ENCODE measurements at places on chromosomes 12 and 14.

DNA sequence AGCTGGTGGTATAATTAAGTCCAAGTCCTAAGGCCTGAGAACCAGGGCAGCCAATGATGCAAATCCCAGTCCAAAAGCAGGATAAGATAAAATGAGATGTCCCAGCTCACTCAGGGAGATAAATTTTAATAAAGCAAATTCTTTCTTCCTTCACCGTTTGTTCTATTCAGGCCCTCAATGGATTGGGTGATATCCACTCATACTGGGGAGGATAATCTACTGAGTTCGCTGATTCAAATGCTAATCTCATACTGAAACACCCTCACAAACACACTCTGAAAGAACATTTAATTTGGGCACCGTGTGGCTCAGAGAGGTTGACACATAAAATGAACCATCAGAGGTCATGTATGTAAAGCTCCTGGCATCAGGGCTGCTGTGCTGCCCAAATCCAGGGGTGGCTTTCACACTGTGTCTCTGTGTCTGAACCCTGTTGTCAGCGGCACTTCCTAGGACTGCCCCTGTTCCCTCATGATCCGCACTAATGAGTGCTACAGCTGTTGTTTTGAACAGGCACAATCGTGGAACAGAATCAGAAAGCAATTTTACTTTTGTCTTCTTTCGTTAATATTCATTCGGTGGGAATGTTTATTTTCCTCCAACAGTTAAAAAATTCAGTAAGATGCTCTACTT, 428.5 kb upstream of the FBXO33 start:
- no peak for DNase-seq

GRCh38 chr12:13161172-13161571, 35.4 kb upstream of the EMP1 start:
- DNase-seq, result no peak

- DNase-seq, result no peak
These were observed 62.1 kb upstream of the ESRRB start for GRCh38 chr14:76313852-76314251.

DNA sequence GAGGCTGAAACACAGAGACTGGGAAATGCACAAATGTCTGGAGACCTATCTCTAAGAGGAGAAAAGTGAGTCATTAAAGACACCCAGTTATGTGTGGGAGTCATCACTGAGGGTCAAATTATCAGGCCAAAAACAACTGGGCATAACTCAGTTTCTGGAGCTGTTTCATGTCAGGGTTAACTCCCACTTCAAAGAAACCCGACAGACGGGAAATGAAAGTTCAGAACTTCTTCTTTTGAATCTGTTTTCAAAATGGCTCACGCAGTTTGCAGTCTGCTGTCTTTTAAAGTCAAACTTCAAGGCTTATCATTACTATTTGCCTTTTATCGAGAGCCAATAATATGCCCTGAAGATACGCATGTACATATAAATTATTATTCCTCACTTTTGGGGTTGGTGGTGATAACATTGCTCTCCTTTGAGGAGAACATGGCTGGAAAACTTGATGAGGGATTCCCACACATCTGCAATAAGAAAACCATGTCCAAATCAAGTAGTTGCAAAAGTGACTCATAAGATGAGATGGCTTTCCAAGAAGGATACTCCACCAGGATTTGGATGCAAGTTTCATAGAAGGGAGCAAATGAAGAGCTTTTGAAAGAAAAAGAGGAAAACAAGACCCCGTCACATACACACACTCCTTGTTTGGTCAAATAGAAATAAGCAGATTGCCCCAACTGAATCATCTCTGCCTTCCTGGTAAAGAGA, 341.4 kb downstream of the ADAMTS20 start:
- no peak for DNase-seq

DNA sequence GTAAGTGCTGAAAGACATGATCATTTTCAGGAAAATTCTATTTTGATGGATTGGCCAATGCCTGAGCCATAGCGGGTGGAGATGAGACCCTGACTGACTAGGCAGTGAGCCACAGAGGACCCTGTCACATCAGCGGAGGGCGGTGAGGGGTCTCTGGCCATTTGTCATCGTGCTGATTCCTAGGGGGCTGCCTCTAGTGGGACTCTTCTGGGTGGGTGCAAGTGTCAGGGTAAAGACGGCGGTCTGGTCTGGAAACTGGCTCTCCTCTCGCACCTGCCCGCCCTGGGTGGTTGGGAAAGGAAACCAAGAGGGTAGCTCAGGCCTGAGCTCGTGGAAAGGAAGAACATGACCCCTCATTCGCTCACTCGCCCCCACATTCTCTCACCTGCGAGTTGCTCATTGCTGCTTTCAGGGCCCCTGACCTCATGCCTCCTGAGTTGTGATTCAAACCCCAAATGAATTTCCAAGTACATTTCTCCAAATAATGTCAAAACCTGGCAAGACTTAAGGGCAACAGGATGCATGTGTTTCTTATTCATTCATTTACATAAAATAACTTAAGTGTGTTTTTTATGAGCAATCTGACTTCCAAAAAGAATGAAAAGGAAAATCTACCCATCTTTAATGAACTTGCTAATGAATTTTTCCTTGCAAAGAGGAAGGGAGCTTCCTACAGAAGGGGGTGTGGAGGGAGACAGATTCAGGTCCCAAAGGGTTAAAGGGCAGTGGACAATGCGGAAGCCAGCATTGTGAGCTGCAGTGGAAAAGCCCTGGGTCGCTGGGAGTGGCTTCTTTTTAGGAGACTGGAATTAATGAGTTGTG, 12.8 kb downstream of the MEG3 start:
- no peak for DNase-seq

DNA sequence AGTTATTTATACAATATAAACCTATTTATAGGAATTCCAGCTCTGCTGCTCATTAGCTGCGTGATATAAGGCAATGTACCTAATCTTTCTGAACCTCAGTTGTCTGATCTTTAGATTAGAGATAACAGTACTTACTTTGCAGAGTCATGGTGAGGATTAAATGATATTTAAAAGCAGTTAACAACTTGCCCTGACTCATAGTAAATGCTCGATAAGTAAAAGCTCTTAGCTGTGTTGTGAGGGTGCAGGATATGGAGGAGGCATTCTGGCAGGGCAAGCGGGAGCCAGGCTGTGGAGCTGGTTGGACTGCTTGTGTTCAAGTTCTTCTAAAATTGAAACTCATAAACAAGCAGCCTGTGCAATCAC, 140.0 kb upstream of the PRICKLE1 start:
- DNase-seq, result no peak

GRCh38 chr12:77891518-77892147, 60.9 kb downstream of the NAV3 start:
- no peak for DNase-seq

GRCh38 chr14:80475074-80475473, 263.8 kb upstream of the DIO2 start:
- DNase-seq, result no peak

- DNase-seq, result no peak
These were observed 509.3 kb upstream of the CCDC196 start for GRCh38 chr14:65976761-65977404.

DNA sequence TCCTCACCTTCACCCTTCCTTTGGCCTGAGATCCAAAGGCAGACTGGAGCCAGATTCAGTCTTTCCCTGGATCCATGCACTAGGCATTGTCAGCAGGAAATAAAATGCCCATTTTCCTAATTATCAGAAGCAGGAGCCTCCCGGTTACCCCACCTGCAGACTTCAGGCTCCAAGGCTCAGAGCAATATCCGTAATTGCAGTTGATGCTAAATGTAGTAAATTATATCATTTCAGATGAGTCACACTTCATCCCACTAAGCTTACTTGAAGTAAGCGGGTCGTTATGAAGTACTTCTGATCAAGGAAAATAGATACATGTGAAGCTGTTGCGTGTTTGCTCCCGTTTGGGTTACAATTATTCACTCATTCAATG, 110.7 kb upstream of the SFSWAP start:
- no peak for DNase-seq

- no peak for DNase-seq
These were observed 110.7 kb downstream of the NAV3 start for GRCh38 chr12:77941401-77941800.

DNA sequence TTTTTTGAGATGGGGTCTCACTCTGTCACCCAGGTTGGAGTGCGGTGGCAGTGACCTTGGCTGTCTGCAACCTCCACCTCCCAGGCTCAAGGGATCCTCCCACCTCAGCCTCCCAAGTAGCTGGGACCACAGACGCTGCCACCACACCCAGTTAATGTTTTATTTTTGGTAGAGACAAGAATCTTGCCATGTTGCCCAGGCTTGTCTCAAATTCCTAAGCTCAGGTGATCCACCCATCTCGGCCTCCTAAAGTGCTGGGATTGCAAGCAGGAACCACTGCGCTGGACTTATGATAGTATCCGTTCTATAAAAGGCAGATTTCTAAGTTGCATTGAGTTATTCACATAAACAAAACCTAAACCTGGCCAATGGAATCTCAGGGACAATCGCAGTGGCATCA, 321.1 kb upstream of the PRICKLE1 start:
- DNase-seq, result no peak

GRCh38 chr12:125882141-125882540, 816.9 kb downstream of the AACS start:
- no peak for DNase-seq

DNA sequence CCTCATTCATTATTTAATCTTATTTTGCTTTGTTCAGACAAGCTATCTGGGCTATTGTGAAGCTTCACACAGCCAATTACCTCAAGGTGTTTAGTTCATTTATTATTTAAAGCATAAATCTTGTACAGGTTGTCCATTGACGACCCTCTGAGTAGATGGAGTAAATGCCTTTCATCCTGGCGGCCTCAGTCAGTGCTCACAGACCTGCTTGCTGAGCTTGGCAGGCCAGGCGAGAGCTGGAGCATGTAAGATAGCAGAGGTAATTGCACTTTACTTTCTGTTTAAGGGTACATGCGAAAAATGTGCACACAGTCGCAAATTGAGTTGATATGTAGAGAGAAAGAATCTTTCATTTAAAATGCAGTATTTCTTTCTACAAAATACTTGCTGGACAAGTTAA, 224.4 kb downstream of the NPAS3 start:
- no peak for DNase-seq

- no peak for DNase-seq
These were observed 48.0 kb downstream of the BDKRB1 start for GRCh38 chr14:96303981-96304380.

GRCh38 chr12:48442179-48442847, 30.0 kb upstream of the ANP32D start:
- no peak for DNase-seq

GRCh38 chr14:29940482-29940881, 12.8 kb upstream of the PRKD1 start:
- DNase-seq, result no peak

DNA sequence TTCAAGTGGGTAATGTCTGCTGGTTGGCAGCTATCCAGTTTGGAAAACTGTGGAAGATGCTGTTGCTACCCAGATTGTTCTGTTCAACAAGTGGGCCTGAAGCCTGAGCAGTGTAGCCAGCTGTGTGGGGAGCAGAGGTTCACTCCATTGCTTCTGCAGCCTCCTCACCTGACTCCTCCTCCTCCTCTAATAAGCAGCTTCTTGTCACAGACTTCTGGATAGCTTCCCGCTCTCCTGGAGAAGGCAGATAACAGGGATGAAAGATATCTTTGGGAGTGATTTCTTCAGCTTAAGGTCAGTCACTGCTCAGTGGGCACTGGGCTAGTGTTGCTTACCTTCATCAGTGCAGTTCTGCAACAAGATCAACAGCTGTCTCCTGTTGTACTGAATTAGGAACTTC, 2.0 kb downstream of the POP5 start:
- DNase-seq, result no peak

DNA sequence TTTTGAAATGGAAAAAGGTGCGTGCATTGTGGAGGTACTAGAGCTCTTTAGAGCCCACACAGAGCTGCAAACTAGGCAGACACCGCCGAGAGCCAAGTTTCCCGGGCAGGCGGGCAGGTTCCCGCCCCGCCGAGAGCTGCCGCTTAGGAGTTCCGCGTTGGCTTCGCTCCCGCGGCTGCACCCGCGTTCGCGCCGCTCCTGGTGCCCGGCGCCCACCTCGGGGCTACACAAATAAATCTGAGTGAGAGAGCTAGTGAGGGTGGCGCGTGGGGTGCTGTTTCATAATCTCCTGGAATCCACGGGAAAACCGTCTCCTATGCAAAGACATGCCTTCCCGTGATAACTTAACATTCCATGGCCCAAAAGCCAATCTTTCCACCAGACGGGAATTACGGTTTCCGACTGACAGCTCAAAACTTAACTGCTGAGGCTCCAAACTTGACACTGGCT, 645 bp downstream of the KITLG start:
- no peak for DNase-seq

DNA sequence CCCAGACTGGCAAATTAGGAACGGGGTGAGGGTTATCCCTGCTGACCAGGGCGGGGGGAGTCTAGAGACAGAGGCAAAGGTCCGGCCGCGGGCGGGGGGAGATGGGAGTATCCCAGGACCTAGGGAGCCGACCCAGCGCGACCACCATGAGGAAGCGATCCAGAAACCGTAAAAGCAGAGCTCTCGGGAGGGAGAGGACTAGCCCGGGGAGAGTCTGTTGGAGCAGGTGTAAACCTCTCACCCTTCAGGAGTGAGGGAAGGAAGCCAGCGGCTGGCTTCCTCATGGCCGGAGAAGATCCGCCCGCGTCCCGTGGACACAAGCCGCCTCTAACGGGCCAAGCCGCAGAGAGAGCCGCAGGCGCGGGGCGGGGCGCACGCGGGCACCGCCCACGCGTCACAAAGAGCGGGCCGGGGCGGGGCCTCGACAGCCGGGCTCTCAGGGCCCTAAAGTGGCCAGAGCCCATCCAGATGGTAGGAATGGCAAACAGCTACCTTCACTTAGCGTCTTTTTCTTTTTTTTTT, at the start of gene ACRBP:
Gene ACRBP (minus strand): TSS at position 350 of the 522 bp plus-strand sequence. CDS start 66 bp downstream, at position 284.
- no peak for DNase-seq

DNA sequence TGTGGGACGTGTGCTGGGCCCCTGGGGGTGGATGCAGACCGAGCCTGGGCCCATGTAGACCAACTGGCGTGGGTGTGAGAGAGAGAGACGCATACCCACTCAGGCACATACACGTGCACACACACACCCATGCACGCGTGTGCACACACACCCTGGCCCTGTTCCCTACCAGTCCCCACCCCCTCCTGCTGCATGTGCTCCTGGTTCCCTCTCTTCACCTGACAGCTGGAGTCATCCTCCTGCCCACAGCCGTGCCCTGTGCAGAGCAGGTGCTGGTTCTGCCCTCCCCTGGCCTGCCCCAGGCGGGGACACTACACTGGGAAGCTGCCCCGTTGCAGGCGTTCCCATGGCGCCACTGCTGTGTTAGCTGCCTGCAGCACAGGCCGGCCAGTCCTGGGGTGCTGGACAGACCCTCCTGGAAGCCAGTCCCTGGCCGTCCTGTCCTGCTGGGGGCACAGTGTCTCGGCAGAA, 18.5 kb downstream of the PACS2 start:
- no peak for DNase-seq

GRCh38 chr14:69956970-69957369, 77.8 kb downstream of the SMOC1 start:
- DNase-seq, result no peak

GRCh38 chr12:62917926-62918325, 17.0 kb downstream of the PPM1H start:
- DNase-seq, result no peak

- no peak for DNase-seq
These were observed 16.2 kb downstream of the SYNE3 start for GRCh38 chr14:95500201-95500681.

DNA sequence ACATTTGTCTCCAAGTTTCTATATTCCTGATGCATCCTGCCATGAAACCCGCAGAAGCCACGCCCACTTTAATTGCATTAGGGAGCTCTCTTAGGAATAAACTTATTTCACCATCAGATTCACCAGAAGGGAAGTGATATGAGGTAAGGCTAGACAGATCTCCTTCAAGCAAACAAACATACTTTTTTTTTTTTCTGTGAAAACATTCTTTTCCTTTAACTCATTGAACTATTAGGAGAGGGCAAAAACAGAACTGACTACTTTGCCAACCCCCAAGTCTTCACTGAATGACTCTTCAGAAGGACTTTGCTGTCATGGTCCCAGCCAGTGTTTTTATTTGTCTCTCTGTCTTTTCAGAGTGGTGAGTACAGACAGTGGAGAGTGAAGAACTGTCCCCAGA, 48.4 kb downstream of the GTF2A1 start:
- DNase-seq, result no peak
